Ascending aorta (tissue), 2 donors: ENCODE measurements at places on chromosomes 1 and 21.

DNA sequence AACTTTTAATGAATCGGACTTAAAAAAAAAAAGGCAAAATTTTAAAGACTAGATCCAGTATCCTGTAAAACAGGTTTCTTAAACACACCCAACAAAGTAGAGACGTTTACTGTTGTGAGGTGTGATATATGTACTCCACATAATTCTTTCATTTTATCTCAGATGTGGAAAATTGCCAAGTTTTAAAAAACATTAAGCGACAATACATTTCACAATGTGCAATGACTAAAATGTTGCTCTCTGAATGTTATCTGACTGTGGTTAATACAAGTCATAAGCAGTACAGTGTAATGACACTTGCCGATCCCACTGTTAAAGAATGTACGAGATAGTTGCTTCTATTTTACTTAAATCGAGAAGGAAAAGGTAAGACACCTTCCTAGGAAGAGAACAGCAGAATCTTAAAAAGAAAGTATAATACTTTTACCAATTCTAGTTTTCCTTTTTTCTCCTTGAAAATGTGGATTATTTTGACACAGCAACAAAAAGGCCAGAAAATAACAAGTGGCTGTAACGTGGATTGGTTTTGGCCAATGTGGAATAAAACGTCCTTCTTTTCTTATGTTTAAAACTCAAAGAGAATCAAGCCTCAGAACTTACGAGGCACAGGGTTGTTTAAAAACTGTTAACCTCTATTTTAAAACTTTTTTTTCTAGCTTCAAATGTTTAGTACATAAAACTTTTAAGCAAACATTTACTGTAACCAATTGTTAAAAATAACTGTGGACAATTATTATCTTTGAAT lies 51.4 kb downstream of the TP53BP2 start:
- no peak for DNase-seq

DNA sequence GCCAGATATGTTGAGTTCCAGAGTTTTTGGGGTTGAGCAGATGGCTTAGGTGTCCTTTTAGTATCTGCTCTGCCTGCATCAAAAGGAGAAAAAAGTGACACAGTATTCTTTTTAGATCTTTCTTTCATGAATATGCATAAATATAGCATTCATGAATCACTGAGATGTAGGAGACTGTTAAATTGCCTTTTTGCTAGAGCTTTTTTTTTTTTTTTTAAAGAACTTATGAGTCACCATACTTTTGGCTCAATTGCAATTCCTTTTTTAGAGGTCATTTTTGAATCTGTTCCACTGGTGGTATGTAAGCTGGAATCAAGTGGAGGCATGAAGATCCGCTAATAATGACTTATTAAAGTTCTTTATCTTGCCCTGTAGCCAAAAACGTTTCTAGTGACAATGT lies 480.9 kb upstream of the ZRANB2 start:
- no peak for DNase-seq

- no peak for DNase-seq
These were observed 69.9 kb downstream of the CACHD1 start for GRCh38 chr1:64539781-64540218.

- DNase-seq, result no peak
These were observed 74.4 kb upstream of the SLC44A3 start for GRCh38 chr1:94745742-94746141.

DNA sequence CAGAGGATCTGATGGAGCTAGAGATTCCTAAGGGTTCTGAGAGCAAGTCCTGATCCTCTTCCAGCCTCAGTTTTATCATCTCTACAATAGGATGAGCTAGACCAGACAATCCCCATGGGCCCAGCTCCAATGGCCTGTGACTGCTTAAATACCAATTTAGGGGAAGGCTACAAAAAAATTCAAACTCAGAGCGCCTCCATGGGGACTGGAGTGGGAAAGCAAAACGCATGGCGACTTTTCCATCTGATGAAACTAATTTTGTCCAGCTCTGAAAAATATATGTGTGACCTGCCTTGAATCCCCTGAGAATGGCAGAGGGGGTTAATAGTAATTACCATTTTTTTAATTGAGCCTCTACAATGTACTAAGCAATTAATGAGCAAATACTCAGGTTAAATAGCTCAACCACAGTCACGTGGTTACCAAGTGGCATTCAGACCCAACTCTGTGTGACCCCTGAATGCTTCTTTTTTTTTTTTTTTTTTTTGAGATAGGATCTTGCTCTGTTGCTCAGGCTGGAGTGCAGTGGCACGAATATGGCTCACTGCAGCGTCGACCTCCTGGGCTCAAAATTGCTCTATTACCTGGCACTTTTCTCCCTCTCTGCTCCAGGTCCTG lies 8.4 kb downstream of the EXTL1 start:
- no peak for DNase-seq

- DNase-seq, result no peak
These were observed 91.1 kb downstream of the PTPRU start for GRCh38 chr1:29327223-29327935.

DNA sequence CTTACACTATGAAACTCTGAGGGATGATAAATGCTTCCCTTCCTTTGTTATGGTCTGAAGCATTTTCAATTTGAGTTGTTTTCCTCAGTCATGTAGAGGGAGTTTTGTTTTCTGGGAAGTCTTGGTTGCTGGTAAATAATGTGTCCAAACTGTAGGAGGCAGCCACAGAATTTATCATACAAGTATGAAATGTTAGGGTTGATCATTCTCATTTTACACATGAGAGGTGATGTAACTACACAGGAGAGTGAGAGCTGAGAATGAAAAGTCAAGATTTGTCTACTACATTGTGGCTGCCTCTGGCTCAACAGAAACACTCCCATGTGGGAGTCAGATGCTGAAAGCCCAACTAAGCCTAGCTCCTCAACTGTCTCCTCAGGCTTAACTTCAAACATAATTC lies 182.5 kb upstream of the SGIP1 start:
- no peak for DNase-seq

DNA sequence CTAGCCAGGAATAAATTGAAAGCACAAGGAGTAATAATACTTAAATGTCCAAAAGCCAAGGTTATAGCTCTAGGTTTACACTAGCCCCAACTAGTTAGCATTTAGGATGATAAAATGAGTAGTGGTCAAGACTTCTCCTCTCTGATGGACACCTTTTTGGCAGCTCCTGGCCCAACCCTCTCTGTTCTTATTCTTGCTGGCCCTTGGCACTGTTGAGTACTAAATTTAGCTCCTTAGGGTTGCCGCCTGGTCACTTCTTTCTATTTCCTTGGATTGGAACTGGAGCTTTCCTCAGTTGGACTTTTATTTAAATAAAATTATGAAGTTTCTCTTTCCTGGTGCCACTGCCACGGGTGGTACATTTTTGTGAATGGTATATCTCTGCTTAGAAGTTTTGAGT lies 28.3 kb downstream of the ARID1A start:
- no peak for DNase-seq
